GM13976 (cell line): ENCODE measurements at places on chromosomes 3 and 15.

DNA sequence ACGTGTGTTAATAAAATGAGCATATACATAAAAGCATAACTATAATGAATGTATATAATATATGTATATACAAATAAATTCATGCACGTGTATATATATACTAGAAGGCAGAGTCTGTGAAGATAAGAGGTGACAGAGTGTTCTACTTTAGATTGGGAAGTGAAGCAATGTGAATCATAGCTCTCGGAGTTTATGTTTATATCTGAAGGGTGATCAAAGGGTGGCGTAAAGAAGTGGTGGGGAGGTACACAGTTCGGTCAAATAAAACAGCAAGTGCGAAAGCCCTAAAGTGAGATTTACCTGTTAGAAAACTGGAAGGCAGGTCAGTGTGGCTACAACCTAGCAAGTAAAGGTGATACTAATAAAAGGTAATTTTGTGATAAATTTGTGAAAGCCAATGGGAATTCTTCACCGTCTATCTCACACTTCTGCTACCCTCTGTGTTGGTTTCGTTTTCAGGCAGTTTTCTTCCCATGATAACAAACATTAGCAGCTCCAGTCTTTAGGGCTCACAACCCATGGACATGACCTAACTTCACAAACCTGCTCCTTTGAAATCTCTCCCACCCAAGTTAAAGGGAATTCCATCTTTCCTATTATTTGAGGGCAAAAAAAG lies 46.7 kb upstream of the BCHE start:
- DNase-seq, result no peak

- no peak for DNase-seq
Observed at GRCh38 chr3:58422756-58423325, 10.8 kb downstream of the PDHB start.

- no peak for DNase-seq
Observed at GRCh38 chr3:159859424-159859823, 129.2 kb upstream of the IL12A start.

- DNase-seq, result no peak
Observed at GRCh38 chr3:127608362-127608718, 10.1 kb downstream of the MCM2 start.

GRCh38 chr15:57215881-57216280 lies 160.4 kb upstream of the CGNL1 start:
- DNase-seq, result no peak

- DNase-seq, result no peak
Observed at GRCh38 chr3:44130249-44130648, 111.4 kb upstream of the TOPAZ1 start.

- no peak for DNase-seq
Observed at GRCh38 chr3:116000311-116000710, 377.0 kb downstream of the GAP43 start.

DNA sequence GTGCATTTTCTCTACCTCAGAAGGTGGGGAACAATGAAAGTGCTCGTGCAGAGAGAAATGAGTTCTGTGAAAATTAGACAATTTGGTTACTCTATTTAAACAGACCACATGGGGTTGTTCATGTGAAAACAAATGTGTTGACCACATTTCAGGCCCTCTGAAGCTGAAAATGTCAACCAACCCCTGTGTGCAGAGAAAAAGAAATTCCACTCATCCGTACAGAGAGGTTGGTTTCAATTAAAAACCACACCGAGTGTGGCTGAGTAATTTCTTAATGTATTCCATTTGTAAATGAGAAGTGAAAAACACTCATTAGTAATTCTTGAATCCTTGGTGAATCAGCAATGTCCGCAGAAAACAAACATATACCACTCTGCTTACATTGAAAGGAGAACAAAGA lies 46.9 kb upstream of the SLC7A14 start:
- peak; percentile 66 for DNase-seq

DNA sequence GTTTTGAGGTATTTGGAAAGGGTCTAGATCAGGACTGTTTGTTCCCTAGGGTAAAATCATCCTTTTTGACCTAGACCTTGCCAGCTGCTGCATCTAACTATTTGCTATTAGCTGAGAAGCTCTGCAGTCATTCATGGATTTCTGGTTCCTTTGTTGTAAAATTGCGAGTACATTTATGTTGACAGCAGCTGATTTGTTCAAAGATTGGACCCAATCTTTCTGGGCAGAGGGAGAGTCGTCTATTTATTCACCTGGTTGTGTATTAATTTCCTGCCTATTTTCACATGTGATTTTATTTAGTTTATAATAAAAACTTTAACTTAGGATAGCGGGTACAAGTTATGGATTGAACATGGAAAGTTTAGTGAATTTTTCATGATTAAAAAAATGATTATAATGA lies 236.3 kb downstream of the CNTN4 start:
- DNase-seq, result no peak

- no peak for DNase-seq
Observed at GRCh38 chr15:90782442-90782841, 65.3 kb downstream of the BLM start.

DNA sequence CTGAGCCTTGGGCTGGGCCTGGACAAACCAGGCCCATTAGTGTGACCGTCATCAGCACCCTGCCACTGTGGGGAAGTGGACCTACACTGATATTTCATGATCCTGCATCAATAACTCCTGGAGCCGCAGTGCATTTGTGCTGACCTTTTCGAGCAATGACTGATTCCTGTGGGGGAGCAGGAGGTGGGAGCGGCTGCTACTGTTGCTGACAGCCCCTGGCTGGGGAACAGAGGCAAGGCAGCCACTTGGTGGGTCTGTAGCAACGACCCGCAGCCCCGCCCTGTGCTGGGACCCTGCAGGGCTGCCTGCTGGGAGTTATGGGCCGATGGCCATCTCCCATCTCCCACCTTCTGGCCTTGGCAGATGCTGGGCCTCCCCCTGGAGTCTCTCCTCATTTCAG lies 42.1 kb downstream of the CCDC33 start:
- no peak for DNase-seq

DNA sequence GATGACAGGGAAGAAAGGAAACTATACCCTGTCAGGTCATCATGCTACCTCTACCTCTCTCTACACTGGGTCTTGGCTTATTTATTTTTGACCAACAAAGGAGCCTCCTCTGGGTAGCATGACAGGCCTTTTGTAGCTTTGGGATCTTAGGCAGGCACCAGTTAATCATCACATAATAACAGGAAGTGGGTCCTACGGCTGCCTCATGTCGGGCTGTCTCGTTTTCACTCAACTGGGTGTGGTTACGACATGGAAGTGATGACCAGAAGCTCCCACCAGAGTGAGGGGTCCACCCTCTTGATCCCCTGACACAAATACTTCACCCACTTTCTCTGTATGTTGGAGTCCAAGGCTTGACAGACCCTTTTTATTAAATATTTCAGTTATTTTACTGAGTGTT lies 105.3 kb downstream of the CD47 start:
- DNase-seq, result no peak

- no peak for DNase-seq
Observed at GRCh38 chr3:16313886-16314645, 49.1 kb downstream of the OXNAD1 start.

DNA sequence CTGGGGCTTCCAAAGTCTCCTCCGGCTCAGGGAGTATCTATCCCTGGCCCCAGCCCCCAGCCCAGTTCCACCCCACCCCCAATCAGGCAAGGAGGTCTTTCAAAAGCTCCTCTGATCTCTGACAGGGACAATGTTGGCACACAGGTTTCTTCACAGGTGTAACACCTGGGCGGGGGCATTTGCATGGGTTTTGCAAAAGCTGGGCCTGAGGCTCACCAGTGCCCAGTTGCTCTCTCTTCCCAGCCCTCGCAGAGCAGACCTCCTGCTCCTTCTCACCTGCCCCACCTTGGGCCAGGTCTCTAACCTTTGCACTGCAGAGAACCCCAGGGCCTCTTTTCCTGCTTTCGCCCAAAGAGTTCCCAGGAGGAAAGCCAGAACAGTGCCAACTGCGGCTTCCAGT lies 8.6 kb upstream of the CSK start:
- DNase-seq, result no peak

DNA sequence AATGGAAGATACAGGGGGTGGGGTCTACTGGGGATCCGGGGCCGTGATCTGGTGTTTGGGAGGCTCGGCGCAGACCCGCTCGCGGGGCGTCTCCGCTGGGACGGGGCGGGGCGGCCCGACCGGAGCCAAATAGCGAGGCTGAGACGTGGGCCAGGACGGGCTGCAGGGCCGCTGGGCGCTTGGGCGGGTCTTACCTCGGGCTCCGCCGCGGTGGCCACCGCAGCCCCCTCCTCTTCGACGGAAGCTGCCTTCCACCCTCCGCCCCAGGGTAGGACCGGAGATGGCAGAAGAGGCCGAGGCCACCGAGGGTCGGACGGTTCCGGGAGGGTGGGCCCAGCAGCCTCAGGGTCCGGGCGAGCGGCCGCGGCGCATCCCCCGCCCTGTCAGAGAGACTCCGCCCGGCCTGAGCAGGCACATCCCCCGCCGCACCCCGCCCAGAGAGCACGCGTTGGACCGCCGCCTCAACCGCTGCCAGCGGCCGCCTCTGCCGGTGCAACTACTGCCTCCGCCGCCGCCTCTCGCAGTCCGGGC lies 399 bp downstream of the MYO9A start:
- peak; percentile 82 for DNase-seq

- DNase-seq, result no peak
Observed at GRCh38 chr3:25781145-25781757, 2.0 kb downstream of the NGLY1 start.

DNA sequence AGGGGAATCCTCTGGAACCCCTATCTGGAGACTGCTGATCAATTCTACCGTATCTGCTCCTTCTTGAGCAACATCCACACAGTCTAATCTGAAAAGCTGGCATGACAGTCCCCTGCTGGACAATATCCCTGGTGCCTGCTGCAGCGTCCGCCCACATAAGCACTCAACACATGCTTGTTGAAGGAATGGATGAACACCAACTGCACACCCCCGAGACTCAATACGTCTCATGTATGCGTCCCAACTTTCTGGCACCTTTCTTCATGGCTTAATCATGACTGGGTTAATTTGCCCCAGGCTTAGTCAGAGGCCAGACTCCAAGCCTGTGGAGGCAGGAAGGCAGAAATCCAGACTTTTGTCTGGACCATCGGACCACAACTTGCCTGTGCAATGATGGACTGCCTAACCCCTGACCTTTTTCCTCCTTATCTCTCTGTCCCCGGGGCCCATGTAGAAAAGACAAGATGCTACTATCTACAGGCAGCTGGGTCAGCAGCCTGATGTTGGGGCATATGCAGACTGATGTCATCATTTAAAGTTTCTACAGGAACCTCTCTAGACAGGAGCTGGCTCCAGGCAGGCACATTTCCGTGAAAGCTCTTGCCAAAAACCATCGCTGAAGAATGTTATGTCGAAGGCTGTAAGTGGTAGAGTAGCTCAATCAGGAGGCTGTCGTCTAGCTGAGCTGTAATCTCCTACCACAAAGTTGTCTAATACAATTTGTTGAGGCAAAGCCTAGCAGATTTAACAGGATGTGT lies 114.1 kb upstream of the TPM1 start:
- no peak for DNase-seq

DNA sequence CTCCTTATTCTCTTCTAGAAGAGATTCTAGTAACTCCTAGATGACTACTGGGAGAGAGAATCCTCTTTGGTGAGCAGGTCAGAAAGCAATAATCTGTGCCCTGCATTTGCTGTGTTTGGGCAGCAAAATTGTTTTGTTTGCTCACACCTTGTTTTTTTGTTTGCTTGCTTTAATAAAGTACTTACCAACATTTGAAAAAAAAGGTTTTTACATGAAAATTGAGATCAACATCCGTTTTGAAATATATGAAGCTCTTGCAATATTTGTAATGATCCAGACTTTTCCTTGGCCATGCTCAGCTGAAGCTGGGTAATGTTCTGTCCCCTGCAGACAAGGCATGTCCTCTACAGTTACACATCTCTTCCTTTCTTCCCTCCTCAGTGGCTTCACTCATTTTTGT lies 62.2 kb downstream of the DIPK2A start:
- no peak for DNase-seq

DNA sequence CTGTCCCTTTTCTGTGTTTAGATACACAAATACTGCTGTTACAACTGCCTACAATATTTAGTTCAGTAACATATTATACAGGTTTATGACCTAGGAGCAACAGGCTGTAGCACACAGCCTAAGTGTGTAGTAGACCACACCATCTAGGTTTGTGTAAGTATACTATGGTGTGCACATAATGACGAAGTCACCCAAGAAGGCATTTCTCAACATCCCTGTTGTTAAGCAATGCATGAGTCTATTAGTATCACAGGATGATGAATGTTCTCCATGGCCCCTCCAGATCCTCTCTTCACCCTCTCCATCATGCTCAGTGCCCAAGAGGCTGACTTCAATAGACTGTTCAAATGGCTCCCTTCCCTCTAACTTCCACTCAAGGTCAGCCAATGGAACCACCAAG lies 14.6 kb upstream of the SEC62 start:
- DNase-seq, result no peak

DNA sequence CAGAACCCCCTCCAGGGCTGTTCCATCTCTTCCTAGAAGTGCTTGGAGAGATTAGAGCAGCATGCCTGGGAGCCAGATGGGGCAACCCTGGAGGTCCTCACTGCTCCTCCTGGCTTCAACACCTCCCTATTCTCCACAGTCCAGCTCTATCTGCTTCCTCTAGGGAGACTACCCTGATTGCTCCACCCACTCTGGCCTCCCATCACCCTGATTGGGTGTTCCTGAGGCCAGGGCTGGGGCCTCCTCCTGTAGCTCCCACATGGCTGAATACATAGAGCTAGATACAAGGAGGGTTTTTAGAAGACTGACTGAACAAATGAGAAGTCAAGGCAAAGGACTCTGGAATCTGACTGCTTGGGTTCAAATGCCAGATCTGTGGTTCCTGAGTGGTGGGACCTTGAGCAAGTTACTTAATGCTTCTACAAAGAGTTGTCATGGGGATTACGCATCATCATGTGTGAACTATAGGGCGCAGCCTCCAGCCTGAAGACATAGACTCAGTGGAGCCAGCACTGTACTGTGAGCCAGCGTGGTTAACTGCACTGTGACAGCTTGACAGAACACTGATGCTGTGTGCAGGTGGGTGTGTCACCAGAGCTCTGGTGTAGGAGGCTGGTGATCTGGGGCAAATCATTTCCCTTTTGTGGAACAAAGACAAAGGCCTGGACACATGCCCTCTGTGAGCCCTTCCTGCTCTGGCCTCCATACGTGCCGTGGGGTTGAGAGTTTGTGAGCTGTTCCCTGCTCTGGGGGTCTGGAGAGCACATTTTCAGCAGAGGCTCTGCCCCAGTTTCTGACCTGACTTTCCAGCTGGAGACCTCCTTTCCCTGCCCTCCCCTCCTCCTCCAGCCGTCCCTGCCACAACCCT lies 74.8 kb downstream of the SCN5A start:
- DNase-seq, result no peak

DNA sequence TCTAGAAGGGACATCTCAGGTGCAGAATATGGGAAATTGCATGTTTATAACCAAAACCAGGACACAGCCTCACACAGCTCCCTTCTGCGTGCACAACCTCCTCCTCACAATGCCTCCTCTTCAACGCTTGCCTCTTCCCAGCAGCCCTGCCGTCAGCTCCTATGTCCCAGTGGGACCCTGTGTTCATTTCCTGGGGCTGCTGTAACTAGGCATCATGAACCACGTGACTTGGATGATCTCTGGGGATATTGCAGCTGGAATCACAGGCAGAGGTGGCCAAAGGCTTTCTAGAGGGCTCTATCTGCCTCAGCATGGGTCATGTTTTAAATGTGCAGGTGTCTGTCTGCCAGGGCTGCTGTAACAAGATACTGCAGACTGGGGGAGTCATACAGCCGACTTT lies 375.3 kb downstream of the OCA2 start:
- no peak for DNase-seq

- DNase-seq, result no peak
Observed at GRCh38 chr3:149453140-149453805, 21.2 kb upstream of the TM4SF4 start.
